ENCODE measurements at places on chromosomes 6 and 20. TPM values are rescaled to one million over a fixed set of nuclear protein-coding genes. Genes with fewer than 3 reads are reported as not detected.

DNA sequence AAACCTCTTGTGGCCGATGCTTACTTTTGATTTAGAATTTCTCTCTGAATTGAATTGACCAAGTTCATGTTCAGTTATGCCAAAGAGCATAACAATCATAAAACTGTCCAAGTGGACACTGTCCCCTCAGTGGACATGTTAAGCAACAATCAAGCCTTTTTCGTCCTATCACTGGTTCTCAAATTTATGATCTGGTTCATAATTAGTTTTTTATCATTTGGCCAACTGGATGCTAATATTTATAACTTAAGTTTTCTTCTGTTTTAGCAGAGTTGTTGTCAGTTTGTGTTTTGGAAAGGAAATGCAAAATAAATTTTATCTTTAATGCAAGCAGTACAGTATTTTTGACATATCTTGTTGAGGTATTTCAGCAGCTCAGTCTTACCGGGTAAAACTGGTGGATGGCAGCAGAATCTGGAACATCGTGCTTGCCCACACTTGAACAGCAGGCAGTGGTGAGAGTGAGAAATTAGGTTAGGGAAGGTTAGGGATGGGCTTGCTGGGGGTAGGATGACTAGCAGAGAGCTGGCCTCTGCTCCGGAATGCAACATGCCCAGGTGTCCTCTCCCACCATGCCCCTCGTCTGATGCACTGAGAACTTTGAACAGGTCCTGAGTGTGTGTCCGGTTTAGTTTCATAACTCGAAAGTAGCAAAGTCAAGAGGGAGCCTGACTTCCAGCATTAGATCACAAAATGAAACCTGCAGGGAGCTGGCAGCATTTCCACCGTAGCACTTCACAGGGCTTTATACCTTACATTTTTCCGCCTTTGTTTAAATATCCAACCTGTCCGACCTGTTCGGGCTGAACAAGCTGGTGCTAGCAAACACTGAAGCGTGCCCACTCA is 93.1 kb downstream of the RREB1 start:
- no peak for DNase-seq

- no peak for DNase-seq
Observed at GRCh38 chr6:50236164-50236563, 186.4 kb upstream of the DEFB112 start.

- DNase-seq = no peak
Observed at GRCh38 chr6:75347898-75348610, 63.5 kb upstream of the TMEM30A start.

DNA sequence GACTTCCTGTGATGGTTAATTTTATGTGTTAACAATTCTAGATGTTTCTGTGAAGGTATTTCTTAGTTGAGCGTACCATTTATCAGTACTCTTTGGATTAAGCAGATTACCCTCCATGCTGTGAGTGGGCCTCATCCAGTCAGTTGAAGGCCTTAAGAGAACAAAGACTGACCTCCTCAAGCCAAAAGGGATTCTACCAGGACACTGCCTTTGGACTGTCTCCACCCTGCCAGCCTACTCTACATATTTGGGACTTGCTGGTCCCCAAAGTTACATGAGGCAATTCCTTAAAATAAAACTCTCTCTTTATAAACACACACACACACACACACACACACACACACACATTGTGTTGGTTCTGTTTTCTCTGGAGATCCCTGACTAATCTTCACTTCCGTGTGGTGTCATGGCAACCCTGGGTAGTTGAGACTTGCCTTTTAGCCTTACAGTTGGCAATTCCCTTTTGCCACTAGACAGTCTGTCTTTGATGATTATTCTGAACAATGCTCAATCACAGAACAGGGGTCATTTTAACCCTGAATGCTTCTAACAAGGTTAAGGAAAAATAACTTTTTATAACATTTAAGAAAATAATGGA is 32.2 kb downstream of the MRAP2 start:
- no peak for DNase-seq

The ME1 gene
- 2.0 TPM for total RNA-seq

The GRIK2 gene
- 1.5 TPM for total RNA-seq

- DNase-seq = peak; percentile 86
Observed at GRCh38 chr20:4014031-4014474, 1.3 kb downstream of the RNF24 start.

- no peak for DNase-seq
Observed at GRCh38 chr6:2460216-2460745, 214.9 kb upstream of the GMDS start.

The MDN1 gene
- 12.0 TPM for total RNA-seq

DNA sequence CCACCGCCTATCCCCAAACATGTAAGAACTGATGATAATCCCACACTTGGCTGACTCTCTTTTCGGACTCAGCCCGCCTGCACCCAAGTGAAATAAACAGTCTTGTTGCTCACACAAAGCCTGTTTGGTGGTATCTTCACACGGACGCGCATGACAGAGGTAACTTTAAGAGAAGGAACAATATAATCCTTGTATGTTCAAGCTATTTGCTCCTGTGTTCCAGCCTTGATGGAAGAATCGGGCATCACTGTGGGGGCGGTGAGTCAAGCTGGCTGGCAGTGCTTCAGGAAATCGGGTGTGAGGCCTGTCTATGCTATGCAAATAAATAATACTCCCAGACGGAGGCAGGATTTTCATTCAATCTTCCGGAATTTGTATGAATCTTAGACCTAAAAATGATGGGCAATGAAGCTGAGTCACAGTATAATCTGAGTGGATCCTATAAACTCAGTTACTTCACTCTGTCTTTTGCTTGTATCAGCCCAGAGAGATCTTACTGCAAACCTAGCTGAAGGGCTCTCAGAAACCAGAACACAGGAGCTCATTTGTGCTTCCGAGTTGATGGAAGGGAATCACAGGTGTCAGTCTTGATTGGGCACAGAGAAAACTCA is 45.2 kb upstream of the NT5E start:
- peak; percentile 89 for DNase-seq

The TNXB gene
- 3.0 TPM for total RNA-seq

The SLC17A1 gene
- total RNA-seq = not detected

DNA sequence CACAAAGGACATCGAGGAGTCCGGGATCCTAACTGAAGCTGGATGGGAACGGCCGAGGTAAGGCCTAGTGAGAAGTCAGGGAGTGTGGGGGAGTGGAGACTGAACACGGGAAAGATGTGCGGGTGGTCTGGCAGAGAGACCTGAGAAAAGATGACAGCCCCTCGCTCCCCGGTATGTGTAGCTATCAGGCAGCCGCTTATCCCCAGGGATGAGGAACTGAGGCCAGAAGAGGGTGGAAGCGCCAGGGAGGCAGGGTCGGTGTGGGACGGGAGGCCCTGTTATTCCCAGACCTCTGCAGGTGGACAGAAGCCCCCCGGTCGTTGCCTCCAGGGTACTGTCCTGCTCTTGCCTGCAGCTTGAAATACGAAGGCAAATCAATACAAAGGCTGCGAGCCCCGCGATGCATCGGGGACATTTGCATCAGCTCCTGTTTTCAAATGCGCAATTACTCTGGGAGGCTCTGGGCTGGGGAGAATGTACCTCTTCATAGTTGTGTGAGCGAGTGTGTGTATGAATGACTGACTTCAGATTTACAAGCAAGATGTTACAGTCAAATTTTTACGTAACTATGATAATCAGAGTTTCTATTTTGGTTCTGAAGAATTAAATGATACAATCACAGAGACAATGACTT is 221.3 kb downstream of the QKI start:
- DNase-seq = no peak

The SLC35D3 gene
- total RNA-seq = 2.4 TPM

DNA sequence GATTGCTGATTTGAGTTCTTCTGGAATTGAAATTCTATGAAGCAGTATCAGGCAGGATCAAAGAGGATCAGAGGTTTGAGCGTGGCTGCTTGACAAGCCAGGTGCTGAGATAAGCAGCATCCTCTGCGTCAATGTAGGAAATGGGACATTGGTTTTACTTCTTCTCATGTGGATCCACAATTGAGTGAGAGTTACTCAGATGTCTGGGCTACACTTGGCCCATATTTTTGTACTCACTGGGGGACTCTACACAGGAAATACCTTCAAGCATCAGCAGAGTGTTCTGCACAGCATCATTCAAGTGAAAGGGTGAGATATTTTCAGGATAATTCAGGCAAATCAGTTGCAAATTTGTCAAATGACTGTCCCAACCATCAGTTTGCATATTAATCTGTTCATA is 613.9 kb upstream of the ARID1B start:
- DNase-seq = no peak

- DNase-seq = no peak
Observed at GRCh38 chr6:79076160-79076559, 1.9 kb downstream of the PHIP start.

DNA sequence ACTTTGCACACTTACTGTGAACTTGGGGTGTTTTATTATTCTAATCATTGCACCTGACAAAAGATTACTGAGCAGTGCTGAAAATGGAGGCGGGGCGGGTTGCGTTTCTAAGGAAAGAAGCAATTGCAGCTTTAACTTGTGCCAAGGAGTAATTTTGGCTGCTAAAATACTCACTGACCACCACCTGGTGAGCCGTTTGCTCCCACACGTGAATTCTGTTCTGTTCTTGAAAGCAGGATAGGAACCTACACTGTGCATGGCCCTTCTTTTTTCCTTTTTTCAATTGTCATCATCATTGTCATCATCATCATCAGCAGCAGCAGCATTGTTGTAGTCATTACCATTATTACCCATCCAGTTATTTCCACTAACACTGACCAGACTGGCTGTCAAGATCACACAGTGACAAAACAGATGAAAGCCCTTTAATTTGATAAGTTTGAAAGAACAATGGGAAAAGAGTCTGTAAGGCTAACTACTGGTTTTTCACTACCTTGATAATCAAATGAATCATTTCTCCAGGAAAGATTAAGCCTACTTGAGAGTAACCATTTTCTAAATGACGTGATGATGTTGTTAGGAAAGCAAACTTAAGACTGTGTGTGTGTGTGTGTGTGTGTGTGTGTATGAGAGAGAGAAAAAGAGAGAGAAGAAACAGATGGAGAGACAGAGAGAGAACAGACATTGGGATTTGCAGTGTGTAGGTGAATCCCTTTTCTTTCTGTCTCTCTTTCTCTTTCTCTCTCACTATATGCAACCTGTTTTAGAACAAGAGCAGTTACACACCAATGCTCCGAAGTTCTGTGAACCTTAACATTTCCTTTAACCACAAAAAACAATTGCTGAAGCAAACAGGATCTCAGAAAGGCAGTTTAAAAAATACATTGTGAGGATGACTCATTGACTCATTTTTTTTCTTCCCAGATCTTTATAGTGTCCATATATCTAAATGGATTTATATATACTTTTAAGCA is 3.8 kb downstream of the RIPOR2 start:
- peak; percentile 54 for DNase-seq

DNA sequence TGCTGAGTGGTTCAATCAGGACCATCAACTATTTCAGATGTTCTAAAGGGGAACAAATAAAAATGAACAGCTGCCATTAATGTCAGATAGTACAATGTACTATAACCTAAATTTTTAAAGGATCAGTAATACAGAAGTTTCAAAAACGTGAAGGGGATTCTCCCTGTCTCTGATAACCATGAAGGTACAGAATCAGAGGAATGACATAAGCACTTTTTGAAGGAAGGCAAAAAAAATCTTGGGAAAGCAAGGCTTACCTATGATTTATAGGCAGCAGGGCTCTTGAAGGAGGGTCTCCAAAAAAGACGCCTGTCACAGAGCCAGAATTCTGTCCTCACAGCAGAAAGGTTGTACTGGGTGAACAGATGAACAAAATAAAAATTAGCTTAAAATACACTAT is 20.1 kb downstream of the DEK start:
- no peak for DNase-seq

GRCh38 chr6:131045139-131045538 is 17.9 kb downstream of the EPB41L2 start:
- no peak for DNase-seq

DNA sequence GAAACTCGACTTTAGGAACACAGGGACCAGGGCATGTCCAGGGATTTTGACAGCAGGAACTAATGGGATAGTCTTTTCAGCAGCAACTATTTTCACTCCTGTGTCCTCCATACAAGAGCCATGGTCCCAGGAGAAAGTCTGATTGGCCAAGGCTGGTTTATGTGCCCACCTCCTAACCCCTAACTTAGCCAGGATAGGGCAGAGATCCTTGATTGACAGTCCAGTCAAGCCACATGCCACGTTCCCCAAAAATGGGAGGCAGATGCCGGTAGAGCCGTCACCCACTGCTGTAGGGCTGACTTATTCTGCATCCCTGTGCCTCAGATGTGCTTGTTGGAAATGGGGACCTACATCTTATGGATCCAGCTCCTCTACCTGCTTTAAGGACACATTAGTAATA is 22.3 kb downstream of the SLC2A10 start:
- no peak for DNase-seq

- DNase-seq = no peak
Observed at GRCh38 chr6:111661541-111662061, 55.9 kb upstream of the TRAF3IP2 start.

- DNase-seq = no peak
Observed at GRCh38 chr6:2127484-2127911, 117.9 kb downstream of the GMDS start.

The ADAM33 gene
- 1.3 TPM for total RNA-seq

The PRPH2 gene
- 7.3 TPM for total RNA-seq

DNA sequence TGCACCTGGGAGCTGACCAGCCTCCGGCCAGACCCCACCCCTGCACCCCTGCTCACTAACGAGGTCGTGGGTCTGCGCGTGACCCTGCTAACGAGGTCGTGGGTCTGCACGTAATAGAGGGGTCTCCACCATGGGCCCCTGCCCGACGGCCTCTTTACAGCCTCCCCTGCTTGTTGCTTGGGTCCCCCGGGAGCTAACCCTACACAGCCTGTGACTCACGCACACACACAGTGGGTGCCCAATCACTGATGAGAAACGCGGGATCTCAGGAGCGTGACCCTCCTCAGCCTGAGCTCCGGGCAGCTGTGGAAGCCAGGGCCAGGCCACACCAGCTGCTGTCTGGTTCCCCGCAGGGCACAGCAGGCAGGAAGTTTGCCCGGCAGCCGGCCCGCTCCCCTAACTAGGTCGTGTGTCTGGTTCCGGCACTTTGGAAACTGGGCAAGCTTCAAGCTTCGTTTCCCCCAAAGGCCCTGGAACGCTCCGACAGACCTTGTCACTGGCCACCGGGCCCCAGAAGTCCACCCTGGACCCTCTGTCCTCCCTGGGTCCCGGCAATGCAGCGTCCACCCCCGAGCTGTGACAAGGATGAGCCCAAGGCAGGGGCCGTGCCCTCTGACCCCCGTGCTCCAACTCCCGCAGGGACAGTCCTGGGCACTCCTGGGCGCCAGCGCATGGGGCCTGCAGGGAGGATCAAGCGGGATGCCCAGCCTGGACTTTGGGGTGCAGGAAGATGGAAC is 767 bp downstream of the PTK6 start:
- DNase-seq = no peak

DNA sequence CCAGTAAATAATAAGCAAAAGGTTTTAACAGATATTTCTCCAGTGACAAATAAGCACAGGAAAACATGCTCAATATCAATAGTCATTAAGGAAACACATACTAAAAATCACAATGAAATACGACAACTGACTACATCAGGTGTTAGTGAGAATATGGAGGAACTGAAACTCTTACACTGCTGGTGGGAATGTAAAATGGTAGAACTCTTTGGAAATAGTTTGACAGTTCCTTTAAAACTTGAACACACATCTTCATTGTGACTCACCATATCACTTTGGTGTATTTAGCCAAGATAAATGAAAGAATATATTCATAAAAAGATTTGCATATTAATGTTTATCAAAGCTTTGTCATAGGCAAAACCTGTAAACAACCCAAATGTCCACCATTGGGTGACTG is 11.3 kb upstream of the MAP3K5 start:
- no peak for DNase-seq

All from cardiac muscle cell (in vitro differentiated cells and primary cell).